Activated naive CD4-positive, alpha-beta T cell treated with anti-CD3 and anti-CD28 coated beads, Interleukin-2, amount 50 U/mL, for 16 hours (primary cell): ENCODE measurements at places on chromosomes 12 and 14.
A peak's percentile ranks its signal among the peaks of the same experiment; 100 is the strongest.

DNA sequence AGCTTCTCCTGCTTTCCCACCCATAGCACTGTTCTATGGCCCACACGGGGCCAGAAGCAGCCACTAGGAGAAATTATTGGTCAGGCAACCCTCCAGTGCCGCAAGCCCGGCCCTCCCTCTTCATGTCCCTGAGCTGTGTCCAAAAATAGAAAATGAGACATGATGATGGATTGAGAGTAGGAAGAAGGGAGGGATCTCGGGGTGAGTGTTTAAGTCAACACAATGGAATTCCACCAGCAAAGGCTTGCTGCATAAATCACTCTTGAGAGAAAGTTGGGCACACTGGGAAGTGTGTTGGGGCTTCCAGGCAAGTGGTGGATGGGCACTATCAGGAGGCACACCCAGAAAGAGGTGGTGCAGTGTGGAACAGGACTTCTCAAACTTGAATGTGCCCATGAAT is 94.2 kb downstream of the LLPH start:
- DNase-seq, result no peak

GRCh38 chr14:36271222-36271621 is 49.2 kb downstream of the MBIP start:
- DNase-seq, result no peak

DNA sequence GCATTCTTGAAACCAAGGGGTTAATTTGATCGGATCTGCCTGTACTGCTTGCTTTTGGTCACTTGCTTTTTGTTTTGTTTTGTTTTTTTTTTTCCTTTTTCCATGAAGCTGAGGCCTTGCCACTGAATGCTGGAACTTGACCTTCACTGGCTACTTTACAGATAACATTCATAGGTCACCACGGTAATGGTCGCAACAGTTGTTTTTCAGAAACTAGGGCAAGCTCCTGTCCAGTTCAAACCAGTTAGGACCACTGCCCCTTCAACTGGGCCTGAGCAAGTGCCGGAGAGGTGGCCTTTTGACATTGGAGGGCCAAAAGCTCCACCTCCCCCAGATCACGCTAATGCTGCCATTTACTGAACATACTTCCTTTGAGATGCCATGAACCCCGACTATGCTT is 147.6 kb downstream of the FOXN3 start:
- no peak for DNase-seq

DNA sequence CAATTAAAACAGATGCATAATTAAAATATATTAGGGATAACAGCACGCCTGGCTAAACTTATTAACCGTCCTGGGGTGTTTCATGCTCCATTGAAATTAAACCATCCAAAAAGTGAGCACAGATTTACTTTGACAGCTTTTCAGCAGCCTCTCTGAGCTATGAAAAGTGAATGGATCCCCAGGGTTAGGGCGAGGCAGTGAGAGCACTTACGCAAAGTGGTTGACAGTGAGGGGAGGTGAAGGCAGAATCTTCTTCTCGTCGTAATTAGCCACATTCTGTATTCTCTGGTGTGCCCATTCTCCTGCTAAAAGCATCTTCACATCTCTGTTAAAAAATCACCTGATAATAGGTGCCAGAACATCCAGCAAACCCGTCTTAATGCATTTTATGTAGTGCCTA is 1.9 kb downstream of the TMTC2 start:
- DNase-seq, result no peak

GRCh38 chr12:118034429-118035189 is 18.1 kb downstream of the RFC5 start:
- no peak for DNase-seq

DNA sequence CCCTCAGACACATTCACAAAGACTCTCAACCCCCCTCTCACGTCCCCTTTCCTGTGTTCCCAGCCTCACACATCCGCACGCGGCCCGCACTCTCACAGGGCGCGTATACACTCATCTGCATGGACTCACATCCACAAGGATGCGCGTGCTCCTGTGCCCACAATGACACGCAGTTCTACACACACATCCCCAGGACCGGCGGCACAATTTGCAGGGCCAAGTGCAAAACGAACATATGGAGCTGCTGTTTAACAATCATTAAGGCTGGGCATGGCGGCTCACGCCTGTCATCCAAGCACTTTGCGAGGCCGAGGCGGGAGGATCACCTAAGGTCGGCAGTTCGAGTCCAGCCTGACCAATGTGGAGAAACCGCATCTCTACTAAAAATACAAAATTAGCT is 36.4 kb upstream of the EML1 start:
- no peak for DNase-seq

- DNase-seq, result peak; percentile 8
Measured at GRCh38 chr12:132360906-132361777, 31.8 kb upstream of the GALNT9 start.

- DNase-seq, result no peak
Measured at GRCh38 chr12:7352661-7353060, 48.8 kb downstream of the ACSM4 start.

- no peak for DNase-seq
Measured at GRCh38 chr12:52777566-52777965, 421 bp upstream of the KRT76 start.
